ENCODE measurements at places on chromosomes 11 and 22.

DNA sequence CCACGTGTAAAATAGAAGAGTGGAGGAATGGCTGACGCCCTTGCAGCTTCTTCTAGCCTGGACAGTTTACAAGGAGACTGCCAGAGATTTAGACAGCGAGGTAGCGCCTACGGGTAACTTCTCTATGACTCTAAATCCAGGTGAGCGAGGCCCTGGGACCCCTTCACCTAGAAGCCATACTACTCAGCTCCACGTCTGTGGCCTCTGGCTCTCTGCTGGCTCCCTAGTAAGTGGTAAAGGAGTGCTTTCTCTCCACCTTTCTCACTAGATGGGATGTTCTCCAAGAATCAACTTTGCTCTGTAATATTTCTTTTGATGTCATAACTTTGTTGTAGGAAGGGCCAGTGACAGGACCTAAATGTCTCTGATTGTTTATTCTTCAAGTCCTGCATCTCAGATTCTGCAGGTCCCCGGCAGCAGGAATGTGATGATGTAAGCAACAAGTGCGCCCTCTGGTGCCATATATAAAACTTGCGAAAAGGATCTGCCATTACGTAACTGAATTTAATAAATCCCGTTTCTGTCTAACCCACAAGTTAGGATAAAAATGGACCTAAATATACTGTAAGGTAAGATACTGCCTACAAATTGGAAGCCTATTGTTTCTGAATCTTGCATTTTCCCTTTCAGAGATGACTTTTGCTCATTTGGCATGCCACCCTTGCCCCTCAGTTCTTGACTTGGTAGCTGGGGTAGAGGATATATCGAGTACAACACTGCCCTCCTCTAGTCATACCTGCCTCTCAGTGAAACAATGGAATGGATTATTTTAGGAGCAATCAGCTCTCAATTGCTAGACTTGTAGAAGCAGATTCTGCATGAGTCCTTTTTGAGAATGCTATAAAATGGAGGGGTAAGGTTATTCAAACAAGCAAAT lies 11.0 kb upstream of the PTPN5 start:
- DNase-seq = peak; percentile 58

GRCh38 chr11:92685049-92685448 lies 284.4 kb upstream of the MTNR1B start:
- DNase-seq = no peak

DNA sequence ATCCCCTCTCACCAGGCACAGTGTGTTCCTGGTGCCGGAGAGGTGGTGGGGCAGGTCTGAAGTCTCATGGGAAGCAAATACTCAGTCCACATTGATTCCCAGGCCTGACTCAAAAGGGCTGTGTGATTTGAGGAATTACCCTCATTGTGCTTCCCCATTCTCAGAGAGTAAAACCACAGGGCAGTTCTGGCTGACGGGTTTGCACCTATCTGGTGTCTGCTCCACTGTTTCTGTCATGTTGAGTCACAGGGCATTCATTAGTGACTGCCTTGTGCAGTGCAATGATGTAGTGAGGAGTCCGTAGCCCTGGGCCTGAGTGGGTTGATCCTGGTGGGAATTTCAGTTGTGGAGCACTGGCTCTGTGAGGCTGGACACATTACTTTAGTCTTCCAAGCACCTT lies 85.2 kb upstream of the ARHGAP20 start:
- DNase-seq = peak; percentile 90

- DNase-seq = no peak
These were observed 7.9 kb downstream of the PCSK7 start for GRCh38 chr11:117223741-117224689.

- no peak for DNase-seq
These were observed 16.6 kb downstream of the MED15 start for GRCh38 chr22:20524004-20524481.

DNA sequence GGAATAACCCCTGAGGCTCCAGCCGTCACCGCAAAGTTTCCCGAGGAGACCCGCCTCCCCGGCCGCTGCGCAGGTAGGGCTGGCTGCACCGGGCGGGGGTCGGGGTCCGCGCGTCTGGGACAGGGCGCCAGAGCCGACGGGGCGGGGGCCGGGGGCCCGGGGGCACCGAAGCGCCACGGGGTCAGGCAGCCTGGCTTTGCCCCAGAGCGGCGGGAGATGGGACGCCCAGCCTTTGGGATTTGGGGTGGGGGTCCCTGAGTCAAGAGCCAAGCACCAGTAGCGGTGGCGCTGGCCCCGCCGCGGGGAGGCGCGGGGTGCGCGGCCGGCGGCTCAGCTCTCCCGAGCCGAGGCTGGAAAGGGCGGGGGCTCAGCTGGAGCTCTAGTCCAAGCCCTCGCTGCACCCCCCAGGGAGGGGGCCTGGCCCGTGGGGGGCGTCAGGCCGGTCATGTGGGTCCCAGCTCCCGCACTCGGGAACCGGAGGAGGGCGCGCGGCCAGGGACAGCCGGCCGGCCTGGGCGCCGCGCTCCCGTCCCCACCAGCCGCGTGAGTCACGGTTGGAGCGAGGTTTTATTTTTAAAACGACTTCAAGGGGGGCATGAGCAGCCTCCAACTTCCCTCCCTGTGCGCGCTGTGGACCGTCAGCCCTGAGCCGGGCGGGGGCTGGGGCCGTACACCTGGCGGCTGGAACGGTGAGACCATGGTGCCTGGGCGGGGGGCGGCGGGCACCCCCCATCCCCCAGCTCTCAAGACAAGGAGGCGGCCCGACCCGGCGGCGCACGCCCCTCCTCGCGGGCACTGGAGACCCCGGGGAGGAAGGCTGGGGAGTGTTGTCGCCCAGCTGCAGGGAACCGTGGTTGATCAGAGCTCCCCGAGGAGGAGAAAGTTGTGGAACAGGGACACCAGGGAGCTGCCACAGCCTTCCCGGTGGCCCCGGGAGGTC lies 626 bp downstream of the FLRT1 start:
- no peak for DNase-seq

DNA sequence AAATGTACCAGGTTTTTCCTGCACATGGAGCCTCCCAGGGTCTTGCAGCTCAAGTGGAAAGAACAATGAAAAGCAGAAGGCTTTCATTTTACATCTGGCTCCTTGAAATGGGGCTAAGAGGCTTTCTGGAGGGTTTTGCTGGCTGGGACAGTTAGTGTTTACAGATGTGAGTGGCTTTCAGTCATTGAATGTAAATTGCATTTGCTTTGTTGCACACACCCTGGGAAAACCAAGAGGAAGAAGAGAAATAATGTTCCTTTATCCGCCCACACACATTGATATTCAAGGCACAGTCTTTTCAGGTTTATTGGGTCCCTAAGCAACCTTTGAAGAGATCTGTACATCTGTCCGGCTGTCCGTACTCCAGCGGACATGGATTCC lies 144.5 kb downstream of the SPON1 start:
- DNase-seq = no peak

- no peak for DNase-seq
These were observed 23.9 kb downstream of the LRFN4 start for GRCh38 chr11:66880496-66881450.

Measured in inflammatory macrophage (primary cell).